ENCODE measurements at places on chromosomes 12 and 14.

GRCh38 chr12:40762072-40762471 lies 69.8 kb downstream of the CNTN1 start:
- DNase-seq: no peak
- H3K27me3 ChIP-seq: no peaks in the 10 kb centered on the region
- no peaks in the 10 kb centered on the region for H3K36me3 ChIP-seq
- H3K4me1 ChIP-seq: no peaks in the 10 kb centered on the region
- no peak overlapping the region for H3K27ac ChIP-seq
- H3K4me3 ChIP-seq: no peak overlapping the region

GRCh38 chr12:101876861-101877805 lies at the start of gene DRAM1:
TSS of gene DRAM1 (plus strand) at chr12:101877580. CDS start at chr12:101877790, 210 bp downstream.
- H3K27me3 ChIP-seq: no peaks in the 10 kb centered on the region
- H3K4me1 ChIP-seq: no peaks in the 10 kb centered on the region
- H3K36me3 ChIP-seq: no peaks in the 10 kb centered on the region

DNA sequence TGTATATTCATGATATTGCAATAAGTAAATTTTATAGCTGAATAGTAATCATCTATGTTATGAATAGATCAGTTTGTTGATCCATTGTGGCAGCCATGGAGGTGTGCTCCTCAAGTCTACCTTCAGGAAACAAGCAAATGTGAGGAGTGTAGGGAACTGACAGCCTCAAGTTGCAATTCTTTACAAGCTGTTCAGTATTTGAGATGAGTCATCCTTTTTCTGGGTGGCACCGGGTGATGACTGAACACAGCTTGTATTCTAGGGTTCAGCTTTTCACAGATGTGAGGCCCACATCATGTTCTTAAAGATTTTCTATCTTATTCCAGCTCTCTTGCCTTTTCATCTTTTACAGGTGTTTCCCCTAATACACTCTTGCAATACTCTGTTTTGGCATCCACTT lies 452.4 kb downstream of the KCNH5 start:
- no peak overlapping the region for H3K27ac ChIP-seq
- no peak for DNase-seq
- H3K36me3 ChIP-seq: no peaks in the 10 kb centered on the region
- no peak overlapping the region for H3K4me3 ChIP-seq
- H3K27me3 ChIP-seq: no peaks in the 10 kb centered on the region
- H3K4me1 ChIP-seq: no peaks in the 10 kb centered on the region

GRCh38 chr14:41606532-41607303 lies at the start of gene LRFN5:
TSS of gene LRFN5 (plus strand) at chr14:41606876.
- H3K36me3 ChIP-seq: no peaks in the 10 kb centered on the region
- H3K27ac ChIP-seq: peak within 1 kb of the TSS; percentile 92
- peaks cover 5% of the 10 kb centered on the region for H3K4me1 ChIP-seq
- DNase-seq: no peak
- H3K4me3 ChIP-seq: peak within 1 kb of the TSS; percentile 61
- peaks cover 54% of the 10 kb centered on the region for H3K27me3 ChIP-seq

DNA sequence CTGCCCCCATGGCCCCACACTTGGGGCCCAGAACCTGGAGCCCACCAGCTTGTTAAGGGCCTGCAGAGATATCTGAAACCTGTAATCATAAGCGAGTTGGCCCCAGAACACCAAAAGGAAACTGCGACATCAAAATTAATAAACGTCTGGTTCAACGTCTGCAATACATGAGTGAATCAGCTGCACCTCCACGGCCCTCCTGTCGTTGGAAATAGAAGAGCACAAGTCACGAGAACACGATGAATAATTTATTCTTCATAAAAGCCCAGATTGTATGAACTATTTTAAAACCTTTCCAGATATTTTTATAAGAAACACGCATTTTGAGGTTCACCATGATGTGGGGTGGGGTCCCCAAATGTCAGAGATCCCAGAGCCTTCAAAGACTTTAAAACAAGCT lies 9.7 kb upstream of the CMKLR1 start:
- no peaks in the 10 kb centered on the region for H3K4me1 ChIP-seq
- no peaks in the 10 kb centered on the region for H3K36me3 ChIP-seq
- DNase-seq: no peak
- H3K27me3 ChIP-seq: no peaks in the 10 kb centered on the region
- no peak overlapping the region for H3K4me3 ChIP-seq

- peak overlapping the region; percentile 96 for H3K4me3 ChIP-seq
- H3K27ac ChIP-seq: peak overlapping the region; percentile 90
- no peak for DNase-seq
- no peaks in the 10 kb centered on the region for H3K27me3 ChIP-seq
- no peaks in the 10 kb centered on the region for H3K4me1 ChIP-seq
These were observed 2.3 kb downstream of the SLC25A29 start for GRCh38 chr14:100303925-100304324.

GRCh38 chr12:14545144-14546124 lies 22.2 kb downstream of the PLBD1 start:
- H3K27ac ChIP-seq: no peak overlapping the region
- H3K4me1 ChIP-seq: no peaks in the 10 kb centered on the region
- H3K36me3 ChIP-seq: no peaks in the 10 kb centered on the region
- no peak for DNase-seq
- H3K27me3 ChIP-seq: no peaks in the 10 kb centered on the region
- H3K4me3 ChIP-seq: no peak overlapping the region

DNA sequence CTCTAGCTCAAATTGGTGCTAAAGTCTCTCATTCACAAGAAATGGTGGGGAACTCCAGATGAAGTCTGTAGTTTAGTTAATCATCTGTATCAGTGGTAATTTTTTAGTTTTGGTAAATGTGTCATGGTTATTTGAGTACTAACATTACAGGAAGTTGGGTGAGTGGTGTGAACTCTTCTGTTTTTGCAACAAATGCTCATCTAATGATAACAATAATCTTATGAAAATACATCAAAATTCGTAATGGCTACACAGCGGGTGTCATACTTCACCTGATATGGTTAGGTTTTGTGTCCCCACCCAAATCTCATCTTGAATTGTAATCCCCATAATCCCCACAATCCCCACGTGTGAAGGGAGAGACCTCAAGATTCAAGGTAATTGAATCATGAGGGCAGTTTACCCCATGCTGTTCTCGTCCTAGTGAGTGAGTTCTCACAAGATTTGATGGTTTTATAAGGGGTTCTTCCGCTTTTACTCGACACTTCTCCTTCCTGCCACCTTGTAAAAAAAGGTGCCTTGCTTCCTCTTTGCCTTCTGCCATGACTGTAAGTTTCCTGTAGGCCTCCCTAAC lies 209.3 kb upstream of the FOXN3 start:
- no peak for DNase-seq
- H3K27ac ChIP-seq: no peak overlapping the region
- no peaks in the 10 kb centered on the region for H3K27me3 ChIP-seq
- no peaks in the 10 kb centered on the region for H3K36me3 ChIP-seq

- peaks cover 10% of the 10 kb centered on the region for H3K36me3 ChIP-seq
- no peak overlapping the region for H3K4me3 ChIP-seq
- H3K27me3 ChIP-seq: no peaks in the 10 kb centered on the region
- DNase-seq: no peak
- no peaks in the 10 kb centered on the region for H3K4me1 ChIP-seq
- peak overlapping the region; percentile 82 for H3K27ac ChIP-seq
These were observed 31.0 kb upstream of the NPFF start for GRCh38 chr12:53538209-53538689.

GRCh38 chr14:55518391-55518790 lies 61.6 kb upstream of the KTN1 start:
- no peaks in the 10 kb centered on the region for H3K36me3 ChIP-seq
- H3K4me3 ChIP-seq: no peak overlapping the region
- H3K27ac ChIP-seq: peak overlapping the region; percentile 32

DNA sequence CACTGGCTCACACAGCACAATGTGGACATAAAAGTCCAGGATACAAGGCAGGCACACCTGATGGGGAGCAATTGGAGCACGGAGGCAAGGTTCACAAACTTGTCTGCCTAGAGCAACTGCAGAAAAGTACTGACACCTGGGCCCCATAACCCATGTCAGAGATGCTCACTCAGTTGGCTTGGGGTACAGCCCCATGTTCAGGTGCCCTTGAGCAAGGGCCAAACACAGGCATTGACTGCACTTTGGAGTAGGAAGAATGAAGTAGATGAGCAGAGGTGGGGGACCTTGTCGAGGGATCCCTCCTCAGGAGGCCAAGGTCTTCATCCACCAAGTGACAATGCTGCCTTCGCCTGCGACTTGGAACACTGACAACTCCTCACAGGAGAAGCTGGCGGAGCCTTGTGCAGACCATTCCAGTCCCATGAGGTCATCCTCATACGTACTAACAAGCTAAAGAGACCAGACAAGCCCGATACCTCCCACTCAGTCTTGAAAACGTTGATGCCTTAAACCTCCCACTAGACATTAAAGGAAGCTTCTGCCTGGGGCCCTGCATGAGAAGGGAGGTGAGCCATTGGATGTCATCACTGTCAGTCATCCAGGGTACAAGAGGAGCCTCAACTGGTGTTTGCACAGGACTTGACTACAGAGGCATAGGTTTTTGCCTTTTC lies 42.5 kb upstream of the C14orf180 start:
- no peaks in the 10 kb centered on the region for H3K4me1 ChIP-seq
- DNase-seq: no peak
- no peaks in the 10 kb centered on the region for H3K36me3 ChIP-seq
- no peaks in the 10 kb centered on the region for H3K27me3 ChIP-seq
- no peak overlapping the region for H3K27ac ChIP-seq
- H3K4me3 ChIP-seq: no peak overlapping the region

DNA sequence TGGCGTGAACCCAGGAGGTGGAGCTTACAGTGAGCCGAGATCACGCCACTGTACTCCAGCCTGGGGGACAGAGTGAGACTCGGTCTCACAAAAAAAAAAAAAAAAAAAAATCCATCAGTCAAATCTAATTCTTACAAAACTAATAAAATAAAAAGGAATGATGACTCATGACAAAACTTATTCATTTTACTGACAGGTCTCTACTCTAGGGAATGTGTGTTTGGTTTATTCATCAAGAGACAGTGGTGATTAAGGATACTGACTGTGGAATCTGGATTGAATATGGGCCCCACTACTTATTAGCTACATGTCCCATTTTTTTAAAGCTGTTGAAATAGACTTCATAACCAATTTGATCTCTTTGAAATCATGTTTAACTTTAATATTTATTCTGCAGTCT lies 29.3 kb upstream of the GAS2L3 start:
- H3K27ac ChIP-seq: no peak overlapping the region
- H3K4me1 ChIP-seq: no peaks in the 10 kb centered on the region
- H3K36me3 ChIP-seq: no peaks in the 10 kb centered on the region
- H3K4me3 ChIP-seq: no peak overlapping the region

DNA sequence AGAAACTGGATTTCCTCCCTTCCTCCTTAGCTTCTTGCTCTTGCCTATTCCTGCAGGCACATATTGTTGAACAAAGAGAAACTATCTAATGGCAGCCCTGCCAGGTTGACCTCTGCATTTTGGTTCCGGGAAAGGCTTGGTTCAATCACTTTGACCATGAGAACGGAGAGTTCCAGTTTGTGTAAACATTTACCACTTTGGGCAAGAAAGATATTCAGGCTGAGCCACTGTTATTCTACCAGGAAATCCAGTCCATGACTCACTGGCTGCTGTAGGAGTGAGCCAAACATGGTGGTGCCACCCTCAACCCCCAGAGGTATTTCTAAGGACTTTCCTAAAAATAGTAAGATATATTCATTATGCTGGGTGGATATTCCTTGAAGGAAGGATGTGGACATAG lies 242.2 kb upstream of the OR4E1 start:
- DNase-seq: no peak
- no peaks in the 10 kb centered on the region for H3K36me3 ChIP-seq
- no peaks in the 10 kb centered on the region for H3K4me1 ChIP-seq

DNA sequence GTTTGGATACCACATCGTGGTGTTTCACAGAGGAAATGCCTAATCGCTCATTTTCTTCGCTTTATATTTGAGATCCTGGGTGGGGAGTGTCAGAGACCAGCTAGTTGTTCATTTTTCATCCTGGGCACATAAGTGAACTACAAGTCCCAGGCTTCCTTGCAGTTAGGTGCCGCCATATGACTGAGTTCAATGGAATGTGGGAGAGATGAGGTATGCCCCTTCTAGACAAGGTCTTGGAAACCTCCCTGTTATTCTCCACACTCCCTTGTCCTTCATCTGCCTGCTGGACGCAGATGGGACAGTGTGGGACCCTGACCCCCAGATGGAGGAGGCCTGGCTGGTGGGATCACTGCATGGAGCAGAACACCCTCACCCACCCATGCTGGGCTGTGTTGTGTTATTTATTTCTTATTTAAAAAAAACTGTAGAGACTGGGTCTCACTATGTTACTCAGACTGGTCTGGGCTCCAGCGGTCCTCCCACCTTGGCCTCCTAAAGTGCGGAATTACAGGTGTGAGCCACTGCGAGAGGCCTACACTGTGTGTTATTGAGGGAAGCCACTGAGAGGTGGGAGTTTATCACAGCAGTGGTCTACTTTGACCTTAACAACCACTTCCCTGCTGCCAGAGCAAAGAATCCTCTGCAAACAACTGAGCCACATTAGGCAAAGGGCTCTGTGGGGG lies 42.9 kb upstream of the VRK1 start:
- H3K36me3 ChIP-seq: no peaks in the 10 kb centered on the region
- no peak for DNase-seq

- peak overlapping the region; percentile 72 for H3K4me3 ChIP-seq
- peak; percentile 56 for DNase-seq
- no peaks in the 10 kb centered on the region for H3K36me3 ChIP-seq
- no peaks in the 10 kb centered on the region for H3K27me3 ChIP-seq
- no peaks in the 10 kb centered on the region for H3K4me1 ChIP-seq
These were observed 360.4 kb downstream of the MED13L start for GRCh38 chr12:115916910-115917668.

GRCh38 chr12:106321139-106321850 lies 18.8 kb downstream of the TCP11L2 start:
- no peaks in the 10 kb centered on the region for H3K4me1 ChIP-seq
- no peak overlapping the region for H3K4me3 ChIP-seq
- H3K27me3 ChIP-seq: no peaks in the 10 kb centered on the region

- H3K36me3 ChIP-seq: no peaks in the 10 kb centered on the region
- H3K27ac ChIP-seq: no peak overlapping the region
- no peak overlapping the region for H3K4me3 ChIP-seq
- H3K4me1 ChIP-seq: no peaks in the 10 kb centered on the region
- DNase-seq: no peak
- H3K27me3 ChIP-seq: no peaks in the 10 kb centered on the region
These were observed 1074.6 kb upstream of the TMEM132C start for GRCh38 chr12:127192391-127192790.

DNA sequence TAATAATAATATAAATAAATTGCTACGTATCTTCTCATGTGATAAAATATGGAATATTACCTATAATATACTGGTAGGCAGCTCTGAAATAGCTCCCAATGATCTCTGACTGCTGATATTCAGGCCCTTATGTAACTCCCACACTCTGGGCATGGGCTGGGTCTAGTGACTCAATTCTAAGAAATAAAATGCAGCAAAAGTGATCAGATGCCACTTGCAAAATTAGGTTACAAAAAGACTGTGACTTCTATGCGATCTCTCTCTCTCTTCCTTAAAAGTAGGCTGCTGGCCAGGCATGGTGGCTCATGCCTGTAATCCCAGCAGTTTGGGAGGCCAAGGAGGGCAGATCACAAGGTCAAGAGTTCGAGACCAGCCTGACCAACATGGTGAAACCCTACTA lies 10.3 kb upstream of the CACNB3 start:
- H3K4me1 ChIP-seq: no peaks in the 10 kb centered on the region
- H3K4me3 ChIP-seq: no peak overlapping the region
- no peak overlapping the region for H3K27ac ChIP-seq
- no peak for DNase-seq

All from breast epithelium (tissue), 4 donors.